Activated T-cell treated with anti-CD3 and anti-CD28 coated beads for 4 hours (primary cell): ENCODE measurements at places on chromosomes 7 and 10.

DNA sequence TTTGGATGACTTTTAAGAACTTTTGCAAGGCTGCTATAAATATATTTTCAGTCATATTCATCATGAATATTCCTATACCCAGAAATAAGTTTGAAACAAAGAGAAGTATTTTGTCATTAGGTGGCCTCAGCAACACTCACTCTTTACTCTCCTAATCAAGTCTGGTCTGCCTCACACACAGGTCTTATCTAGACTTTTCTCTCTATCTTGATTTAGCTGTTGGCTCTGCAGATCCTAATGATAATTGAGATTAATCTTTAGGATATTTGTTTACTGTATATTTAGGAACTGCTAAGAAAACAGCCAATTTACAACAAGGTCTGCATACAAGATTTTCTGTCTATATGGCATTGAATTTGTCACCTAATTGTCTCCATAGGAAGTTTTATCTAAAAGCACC is 297.6 kb downstream of the PTEN start:
- no peak for DNase-seq

DNA sequence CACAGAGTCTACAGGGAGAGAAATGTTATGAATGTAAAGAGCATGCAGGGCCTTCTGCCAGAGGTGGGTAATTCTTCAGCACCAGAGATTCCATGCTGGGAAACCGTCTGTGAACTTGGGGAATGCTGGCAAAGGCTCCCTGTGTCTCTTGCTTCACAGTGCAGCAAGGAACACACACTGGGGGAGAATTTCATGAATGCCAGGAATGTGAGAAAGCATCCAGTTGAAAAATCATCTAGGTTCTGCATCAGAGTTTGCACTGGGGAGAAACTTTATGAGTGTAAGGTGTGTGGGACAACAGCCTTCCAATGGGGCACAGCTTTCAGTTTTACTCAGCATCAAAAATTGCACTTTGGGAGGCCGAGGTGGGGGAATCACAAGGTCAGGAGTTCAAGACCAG is 224.3 kb upstream of the IGFBP3 start:
- DNase-seq, result no peak

DNA sequence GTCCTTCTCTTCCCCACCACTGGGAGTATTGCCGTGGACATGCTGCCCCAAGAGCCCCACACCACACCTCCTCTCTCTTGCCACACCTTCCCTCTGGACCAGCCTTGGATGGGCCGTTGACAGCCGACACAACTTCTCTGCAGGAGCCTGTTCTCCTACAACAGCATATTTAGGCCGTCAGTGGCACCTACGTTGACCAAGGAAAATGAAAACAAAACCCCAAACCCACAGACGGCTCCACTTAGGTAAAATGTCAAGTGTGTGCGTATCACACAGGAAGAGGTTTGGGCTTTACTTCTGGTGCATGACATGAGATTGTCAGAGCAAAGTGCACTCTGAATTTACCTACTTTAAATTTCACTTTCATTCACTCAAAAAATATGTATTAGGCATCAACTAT is 246.6 kb downstream of the ZMYND11 start:
- DNase-seq, result no peak

GRCh38 chr7:133827707-133828623 is 299.2 kb upstream of the LRGUK start:
- DNase-seq, result no peak

DNA sequence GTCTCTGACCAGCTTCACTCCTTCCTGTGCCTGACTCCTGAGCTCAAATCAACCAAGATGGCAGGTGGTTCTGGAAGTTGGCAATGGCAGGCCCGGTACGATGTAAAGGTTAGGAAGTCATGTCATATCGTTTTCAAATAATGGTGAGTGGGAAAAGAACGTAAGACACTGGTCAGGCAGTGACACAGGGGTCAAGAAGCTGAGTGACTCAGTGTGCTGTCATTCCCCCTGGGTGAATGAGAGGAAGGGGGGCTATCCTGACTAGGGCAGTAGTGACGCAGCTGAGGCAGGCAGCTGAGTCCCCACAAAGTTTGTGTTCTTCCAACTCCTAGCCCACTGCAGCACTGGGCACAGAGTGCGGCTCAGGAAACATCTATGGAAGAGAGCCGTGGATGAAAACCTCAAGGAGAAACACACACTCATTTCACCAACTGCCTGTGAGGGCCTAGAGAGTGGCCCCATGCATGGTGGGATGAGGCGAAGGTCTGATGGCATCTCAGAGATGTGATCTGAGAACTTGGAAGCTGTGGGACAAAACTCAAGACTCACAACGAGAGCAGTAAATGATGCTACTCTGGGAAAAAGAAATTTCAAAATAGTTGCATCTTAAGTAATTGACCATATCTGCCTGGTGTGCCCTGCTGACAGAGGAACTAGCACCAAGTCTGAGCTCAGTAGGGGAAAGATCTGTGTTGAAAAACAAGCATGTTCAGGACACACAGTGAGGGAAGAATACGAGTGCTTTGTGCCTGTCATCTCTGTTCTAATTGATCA is 23.2 kb downstream of the CREB3L2 start:
- no peak for DNase-seq

DNA sequence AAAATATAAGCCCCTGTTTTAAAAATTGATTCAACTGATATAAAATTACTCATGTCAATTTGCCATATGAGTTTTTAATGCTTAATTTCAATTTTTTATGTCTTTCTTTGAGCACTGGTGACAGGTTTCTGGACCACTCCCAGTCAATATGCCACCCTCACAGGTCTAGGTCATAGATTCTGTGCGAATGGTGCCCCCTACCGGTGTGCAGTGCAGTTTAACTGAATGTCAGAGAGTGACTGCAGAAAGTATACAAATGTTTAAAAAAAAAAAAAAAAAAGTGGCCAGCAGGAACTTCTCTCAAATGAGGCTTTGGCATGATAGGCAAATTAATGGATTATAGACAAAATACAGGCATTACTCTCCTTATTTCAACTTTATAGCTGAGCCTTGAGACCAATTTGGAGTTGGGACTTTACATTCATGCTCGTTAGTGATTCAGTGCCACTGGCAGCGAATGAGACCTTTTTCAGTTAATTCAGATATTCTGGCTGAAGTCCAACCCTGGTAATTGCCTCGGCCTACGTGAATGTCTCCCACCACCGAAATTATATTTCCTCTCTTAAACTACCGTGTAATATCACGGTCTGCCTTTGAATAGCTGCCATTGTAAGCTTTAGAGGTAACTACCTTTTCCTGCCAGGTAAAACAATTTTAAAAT is 427.6 kb downstream of the PHTF2 start:
- no peak for DNase-seq

GRCh38 chr10:14302035-14302434 is 28.7 kb downstream of the FRMD4A start:
- no peak for DNase-seq

DNA sequence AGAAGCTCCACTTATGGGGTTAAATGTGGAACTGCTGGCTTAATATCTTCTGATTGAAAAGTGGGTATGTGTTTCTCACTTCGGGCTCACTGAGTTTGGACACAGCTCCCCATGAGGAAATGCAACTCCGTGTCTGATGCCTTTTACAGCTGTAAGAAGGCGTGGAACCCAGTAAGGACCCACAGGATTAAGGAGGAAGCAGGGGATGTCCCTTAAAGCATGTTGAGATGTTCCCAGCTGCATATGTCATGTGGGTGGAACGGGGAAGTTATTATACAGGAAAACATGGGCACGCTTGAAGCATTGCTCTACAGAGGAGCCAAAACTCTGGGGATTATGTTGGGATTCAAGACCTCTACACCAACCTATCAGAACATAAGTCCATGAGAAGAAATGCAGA is 224.4 kb downstream of the NEBL start:
- DNase-seq, result no peak

- DNase-seq, result no peak
Observed at GRCh38 chr7:130114776-130115175, 44.4 kb downstream of the KLHDC10 start.

GRCh38 chr10:27741173-27742091 is 4.2 kb downstream of the MKX start:
- no peak for DNase-seq

DNA sequence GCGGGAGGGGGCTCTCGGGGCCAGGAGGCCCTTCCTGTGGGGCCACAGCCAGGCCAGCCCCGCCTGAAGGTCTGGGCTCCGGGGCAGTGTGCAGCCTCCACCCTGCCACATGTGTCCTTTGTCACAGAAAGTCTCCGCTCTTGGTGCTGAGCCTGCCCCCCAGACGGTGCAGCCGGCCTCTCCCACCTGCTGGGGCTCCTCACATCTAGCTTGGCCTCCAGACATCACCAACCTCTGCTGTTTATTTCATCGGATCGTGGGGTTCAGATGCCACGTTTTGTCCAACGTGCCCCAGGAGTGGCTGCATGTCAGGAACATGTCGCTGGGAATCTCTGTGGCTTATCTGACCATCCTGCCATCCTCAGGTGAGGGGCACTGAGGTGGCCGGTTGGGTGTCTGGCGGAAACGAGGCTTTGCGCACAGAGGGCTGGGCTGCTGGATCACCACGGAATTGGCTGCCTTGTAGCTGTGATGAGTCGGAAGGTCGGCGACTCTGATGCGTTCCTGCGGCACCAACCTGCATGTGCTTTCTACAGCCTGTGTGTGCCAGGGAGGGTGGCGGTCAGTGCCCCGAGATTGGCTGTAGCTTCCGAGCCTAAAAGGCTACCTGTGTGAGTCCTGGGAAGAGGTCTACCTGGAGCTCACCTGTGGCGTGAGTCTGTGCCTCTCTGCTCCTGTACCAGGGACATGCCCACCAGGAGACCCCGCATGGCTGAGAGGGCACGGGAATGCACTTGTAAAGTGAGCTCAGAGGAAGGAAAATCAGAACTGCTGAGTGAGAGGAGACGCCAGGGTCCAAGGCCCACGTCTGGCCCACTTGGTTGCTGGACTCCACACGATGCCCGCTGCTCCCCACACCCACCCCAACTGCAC is 316.4 kb downstream of the DNAJB6 start:
- DNase-seq, result no peak

- no peak for DNase-seq
Observed at GRCh38 chr10:102919992-102920739, 2.1 kb downstream of the CNNM2 start.

DNA sequence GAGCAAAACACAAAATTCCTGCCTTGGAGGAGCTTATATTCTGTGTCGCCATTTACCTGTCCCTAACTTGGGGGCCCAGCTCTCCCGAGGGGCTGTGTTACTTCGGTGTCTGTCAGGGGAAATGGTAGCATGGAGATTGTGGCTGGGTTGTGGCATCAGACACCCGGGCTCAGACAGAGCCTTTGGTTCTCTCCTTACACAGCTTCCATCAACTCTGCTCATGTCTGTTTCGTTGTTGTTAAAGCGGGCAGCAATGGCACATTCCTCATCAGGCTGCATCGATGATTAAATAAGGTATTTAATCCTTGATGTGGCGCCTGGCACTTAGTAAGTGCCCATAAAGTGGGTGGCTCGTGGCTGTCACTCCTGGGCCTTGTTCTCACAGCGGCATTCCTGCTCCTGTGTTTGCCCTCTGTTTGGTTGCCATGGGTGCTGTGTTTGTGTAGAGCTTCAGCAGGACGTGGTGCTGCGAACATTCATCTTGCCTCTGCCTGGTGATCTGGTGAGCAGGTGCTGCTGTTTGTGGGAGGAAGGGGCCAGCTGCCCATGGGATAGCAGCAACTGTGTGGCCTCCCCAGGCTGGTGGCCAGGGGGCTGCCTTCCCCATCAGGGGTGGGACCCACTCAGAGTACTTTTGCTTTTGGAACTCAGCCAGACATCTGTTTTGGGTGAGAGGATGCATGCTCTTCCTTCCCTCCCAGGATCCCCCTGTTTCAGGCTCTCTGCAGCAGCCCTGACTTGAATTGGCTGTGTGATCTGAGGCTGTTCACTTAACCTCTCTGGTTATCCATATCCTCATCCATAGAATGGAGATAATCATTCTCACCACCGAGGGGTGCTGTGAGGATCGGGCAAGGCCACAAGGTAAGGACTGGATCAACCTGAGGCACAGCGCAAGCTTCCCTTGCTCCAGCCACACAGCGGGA is 207.2 kb upstream of the SVIL start:
- DNase-seq, result no peak

DNA sequence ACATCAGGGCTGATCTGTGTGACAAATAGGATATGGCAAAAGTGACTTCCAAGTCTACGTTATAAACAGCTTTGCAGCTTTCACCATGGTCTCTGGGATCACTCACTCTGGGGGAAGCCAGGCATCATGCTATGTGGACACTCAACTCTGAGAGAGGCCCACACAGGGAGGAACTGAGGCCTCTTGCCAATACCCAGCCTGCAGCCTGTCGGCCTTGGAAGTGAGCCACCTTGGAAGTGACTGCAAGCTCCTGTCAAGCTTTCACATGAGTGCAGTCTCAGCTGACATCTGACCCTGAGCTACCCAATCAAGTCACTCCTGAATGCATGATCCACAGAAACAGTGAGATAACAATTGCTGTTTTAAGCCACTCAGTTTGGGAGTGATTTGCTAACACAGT is 56.5 kb downstream of the MMRN2 start:
- no peak for DNase-seq

DNA sequence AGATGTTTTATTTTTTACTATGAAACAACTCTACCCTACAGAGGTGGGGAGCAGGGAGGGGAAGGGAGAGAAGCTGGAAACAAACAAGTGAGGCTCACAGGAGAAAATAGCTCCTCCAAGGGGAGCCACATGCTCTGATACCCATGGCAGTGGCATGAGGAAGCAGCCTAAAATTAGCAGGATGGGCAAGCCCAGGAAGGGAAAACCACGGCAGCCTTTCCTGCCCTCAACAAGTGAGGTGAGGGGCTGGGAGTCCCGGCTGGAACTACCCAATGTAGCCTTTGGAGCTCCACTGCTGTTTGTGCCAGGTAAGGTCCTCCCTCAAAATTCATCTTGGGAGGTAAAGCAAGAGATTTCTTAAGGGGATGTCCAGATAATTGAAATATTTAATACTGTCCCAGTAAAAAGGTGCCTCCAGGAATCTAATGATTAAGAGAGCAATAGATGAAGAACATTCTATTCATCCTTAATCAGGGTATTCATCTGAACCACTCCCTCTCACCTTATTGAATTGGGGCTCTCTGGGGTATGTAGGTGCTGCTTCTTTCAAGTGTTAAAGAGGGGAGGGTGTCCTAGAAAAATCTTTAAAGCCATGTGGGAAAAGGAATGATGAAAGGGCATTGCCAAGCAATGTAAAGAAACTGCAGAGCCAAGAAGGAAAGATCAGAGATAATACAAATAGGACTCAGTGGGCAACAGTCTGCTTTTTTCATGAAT is 12.8 kb upstream of the HERC4 start:
- no peak for DNase-seq

- peak; percentile 5 for DNase-seq
Observed at GRCh38 chr10:5890452-5890915, 441 bp downstream of the FBH1 start.

DNA sequence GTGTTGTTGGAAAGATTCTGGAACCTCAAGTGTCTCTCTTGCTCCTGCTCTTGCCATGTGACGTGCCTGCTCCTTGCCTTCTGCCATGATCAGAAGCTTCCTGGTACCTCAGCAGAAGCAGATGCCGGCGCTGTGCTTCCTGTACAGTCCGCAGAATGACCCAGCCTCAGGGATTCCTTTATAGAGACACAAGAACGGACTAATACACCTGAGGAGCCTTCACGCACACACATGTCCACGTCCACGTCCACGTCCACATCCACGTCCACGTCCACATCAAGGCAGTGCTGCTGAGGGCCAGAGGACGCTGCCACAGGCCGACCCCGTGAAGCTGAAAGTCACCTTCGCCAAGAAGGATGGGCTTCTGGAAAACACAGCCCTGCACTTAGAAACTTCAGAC is 190.1 kb downstream of the MAD1L1 start:
- no peak for DNase-seq

- no peak for DNase-seq
Observed at GRCh38 chr7:50714857-50715256, 67.8 kb downstream of the GRB10 start.

GRCh38 chr7:3722396-3722922 is 421.4 kb downstream of the SDK1 start:
- no peak for DNase-seq
